ENCODE measurements at places on chromosomes 4 and X.

DNA sequence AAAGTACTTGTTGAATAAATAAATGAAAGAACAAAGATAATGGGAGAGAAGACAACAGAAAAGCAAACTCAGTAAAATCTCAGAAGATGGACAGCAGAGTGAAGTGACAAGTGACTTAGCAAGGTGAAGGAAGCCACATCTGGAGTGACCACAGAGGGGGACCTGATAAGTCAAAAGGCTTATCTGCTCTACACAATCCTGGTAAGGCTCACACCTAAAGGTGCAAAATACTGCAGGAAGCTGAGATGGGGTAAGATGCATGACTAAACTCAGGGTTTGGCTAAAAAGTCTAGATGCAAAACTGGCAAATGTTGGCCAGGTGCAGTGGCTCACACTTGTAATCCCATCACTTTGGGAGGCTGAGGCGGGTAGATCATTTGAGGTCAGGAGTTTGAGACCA, 22.2 kb downstream of the TRMT2B start:
- no peak for DNase-seq

GRCh38 chr4:75678965-75679364, 5.8 kb upstream of the G3BP2 start:
- DNase-seq = no peak

DNA sequence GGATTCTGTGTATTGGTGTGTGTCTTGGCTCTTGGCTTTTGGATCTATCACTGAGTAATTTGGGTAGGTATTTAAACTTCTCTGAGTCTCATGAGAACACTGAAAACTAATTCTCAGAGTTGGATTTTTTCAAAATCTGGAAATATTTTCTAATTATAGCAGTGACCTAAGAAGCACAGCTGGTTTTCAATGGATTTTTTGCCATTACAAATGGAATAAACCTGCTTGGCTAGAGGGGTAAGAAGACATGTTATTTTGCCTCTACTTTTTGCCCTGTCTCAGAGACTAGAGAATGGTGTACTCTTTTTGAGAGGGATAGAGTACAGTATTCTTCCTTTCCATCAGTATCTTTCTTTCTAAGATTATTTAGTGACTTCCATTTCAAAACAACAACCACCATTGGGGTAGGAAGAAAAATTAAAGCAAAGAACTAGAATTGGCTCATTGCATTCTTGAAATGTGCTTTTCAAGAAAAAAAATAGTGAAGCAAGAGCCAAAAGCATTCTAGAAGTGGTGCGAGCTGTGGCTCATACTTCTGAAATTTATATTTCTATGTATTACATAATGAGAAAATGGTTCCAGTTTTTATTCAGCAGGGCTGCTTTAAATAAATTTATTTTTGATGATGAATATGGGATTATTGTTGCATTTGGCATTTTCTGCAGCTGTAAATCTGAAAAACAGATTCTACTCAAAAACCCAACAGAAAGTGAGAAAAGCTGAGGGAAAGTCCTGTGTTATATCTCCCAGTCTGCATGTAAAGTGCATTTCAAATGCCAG, 850.2 kb upstream of the SLIT2 start:
- no peak for DNase-seq

DNA sequence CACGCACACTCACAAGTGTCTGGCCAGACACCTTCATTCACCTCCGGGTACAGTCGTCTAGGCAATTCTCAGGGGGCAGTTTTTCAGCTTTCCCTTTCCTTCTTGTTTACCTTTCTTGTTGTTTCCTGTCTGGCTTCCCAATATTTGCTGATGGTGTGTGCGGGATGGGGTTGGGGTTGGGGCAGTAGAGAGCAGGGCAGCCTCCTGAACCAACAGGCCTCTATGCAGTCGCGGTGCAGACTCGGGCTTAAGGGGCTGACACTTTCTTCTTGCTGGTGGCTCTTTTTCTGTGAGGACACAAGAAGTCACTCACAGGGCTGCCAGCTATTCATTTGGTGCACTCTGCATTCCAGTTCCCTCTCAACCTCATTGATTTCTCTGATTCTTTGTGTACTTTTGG, 56.4 kb downstream of the NBDY start:
- no peak for DNase-seq

Measured in HEK293T (cell line).